ENCODE measurements at places on chromosomes 2 and 18. TPM values are rescaled to one million over a fixed set of nuclear protein-coding genes. Genes with fewer than 3 reads are reported as not detected.

UGT1A5 gene
- total RNA-seq: not detected

RNF149 gene
- total RNA-seq: 32.9 TPM

PPP1R1C gene
- total RNA-seq: 2.0 TPM

BOK gene
- total RNA-seq: 9.0 TPM

MYO1B gene
- total RNA-seq: 43.4 TPM

TEX44 gene
- not detected for total RNA-seq

CKAP2L gene
- total RNA-seq: 7.7 TPM

GALNT3 gene
- total RNA-seq: 89.9 TPM

GLB1L gene
- total RNA-seq: 6.1 TPM

Measured in SK-MEL-5 (cell line).